Amniotic epithelial cell (primary cell): ENCODE measurements at places on chromosomes 6 and 20.

GRCh38 chr20:3461911-3462677 lies 8.7 kb upstream of the ATRN start:
- DNase-seq = peak; percentile 12

DNA sequence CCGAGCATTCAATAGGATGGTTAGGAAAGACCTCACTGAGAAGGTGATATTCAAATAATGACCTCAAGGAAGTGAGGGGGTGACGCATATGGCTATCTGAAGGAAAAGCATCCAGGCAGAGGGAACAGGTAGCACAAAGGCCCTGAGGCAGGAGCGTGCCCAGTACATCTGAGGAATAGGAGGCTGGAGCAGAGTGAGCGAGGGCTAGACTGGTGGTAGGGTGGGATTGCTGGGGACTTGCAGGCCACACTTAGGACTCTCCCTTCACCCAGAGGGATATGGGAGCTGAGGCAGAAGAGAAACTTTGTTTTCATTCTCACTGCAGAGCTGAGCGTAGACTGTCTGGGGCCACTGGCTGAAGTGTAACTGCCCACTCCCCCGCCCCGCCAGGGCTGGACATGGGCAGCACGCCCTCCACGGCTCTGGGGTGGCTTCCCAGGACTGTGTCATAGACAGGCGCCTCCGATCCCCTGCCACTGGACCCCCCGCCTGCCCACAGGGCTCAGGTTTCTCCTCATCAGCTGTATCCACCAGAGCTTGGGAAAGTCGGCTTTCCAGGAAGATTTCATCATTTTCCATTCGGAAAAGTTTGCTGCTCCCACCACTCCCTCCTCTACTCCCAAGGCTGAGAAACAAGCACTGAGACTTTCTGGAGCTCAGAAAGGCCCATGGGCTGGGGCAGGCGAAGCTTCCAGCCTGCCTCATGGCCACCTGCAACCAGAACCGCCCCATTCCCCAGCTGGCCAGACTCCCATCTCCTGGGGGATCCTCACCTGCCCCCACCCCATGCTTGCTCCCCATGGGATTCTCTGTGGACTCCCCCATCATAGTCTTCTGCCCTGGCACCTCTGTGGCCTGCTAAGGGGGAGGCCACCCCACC lies 142.6 kb downstream of the MRPL14 start:
- no peak for DNase-seq

- DNase-seq = no peak
These were observed 595 bp downstream of the REM1 start for GRCh38 chr20:31475472-31476293.

DNA sequence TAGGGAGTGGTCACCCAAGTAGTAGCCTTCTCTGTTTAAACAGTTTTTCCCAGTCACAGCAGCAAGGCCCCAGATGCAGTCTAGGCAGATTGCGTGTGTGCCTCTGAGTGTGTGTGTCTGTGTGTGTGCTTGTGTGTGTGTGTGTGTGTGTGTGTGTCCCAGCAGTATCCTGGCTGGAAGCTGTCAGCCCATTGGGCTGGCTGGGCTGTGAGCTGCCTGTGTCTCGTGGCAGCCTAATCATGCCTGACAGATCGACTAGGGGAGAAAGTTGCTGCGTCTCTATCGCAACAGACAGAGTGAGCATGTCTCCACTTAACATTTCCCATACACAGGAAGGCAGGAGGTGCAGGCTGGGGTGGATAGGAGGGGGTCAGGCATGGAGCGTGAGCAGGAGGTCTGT lies 42.9 kb upstream of the LRFN2 start:
- no peak for DNase-seq

GRCh38 chr6:2363211-2363610 lies 117.8 kb upstream of the GMDS start:
- no peak for DNase-seq

- DNase-seq = no peak
These were observed 36.3 kb downstream of the CLIC5 start for GRCh38 chr6:45979311-45979710.

GRCh38 chr6:4294636-4295035 lies 159.3 kb upstream of the ECI2 start:
- no peak for DNase-seq

DNA sequence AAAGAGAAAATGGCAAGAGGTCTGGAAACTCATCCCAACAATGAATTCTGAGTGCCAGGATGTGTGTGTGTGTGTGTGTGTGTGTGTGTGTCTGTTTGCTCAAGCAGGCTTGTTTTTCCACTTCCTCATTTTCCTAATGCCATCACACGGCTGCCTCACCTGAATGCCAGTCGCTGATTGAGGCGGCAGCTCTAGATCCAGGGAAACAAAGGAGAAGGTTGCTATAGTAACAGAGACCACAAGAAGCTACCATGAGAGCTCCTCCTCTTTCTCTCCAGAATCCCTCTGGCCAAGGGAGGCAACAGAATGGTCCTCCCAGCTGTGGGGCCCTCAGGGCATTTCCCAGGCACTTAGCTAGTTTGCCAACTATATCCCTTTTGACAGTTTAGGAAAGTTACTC lies 241.1 kb upstream of the TSHZ2 start:
- no peak for DNase-seq

DNA sequence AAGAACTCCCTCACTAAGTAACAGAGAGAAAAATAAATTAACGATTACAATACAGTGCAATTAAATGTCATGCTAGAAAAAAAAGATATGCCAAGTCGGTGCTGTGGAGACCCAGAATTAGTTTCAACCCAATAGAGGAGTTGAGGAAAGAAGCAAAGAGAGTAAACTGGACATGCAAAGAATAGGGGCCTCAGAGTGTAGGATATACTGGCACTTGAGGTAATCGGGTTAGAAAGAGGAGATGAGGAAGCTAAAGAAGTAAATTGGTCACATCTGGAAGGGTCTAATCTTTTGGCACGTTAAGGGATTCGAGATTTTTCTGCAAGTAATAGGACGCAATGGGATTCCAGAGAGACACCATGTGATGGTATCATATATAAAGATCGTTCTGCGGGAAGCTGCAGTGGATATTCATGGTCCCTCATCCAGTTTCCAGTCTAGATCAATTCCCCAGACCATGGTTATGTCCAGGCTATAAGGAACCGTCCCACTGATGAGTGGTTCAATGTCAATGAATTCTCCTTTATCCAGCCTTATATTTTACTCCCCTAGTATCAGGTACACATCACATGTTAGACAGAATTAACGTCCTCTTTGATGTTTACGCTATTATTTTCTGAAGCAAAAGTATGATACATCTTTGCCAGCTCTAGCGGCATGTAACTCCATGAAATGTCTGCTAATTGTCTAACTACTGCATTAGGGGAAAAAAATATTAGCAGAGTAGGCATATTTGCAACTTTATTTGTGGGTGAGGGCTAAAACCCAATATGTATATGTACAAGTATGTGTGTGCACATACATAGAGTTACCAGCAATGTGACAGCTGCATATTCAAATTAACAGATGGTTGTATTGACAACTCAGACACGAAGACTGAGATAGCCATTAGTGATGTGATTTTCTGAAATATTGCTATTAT lies 1.1 kb upstream of the TBC1D32 start:
- no peak for DNase-seq

- peak; percentile 77 for DNase-seq
These were observed 6.6 kb upstream of the SERPINB9 start for GRCh38 chr6:2909718-2910117.

- no peak for DNase-seq
These were observed 25.2 kb downstream of the GHRH start for GRCh38 chr20:37236462-37236861.

GRCh38 chr6:141587482-141588266 lies 545.1 kb upstream of the GJE1 start:
- DNase-seq = peak; percentile 89

DNA sequence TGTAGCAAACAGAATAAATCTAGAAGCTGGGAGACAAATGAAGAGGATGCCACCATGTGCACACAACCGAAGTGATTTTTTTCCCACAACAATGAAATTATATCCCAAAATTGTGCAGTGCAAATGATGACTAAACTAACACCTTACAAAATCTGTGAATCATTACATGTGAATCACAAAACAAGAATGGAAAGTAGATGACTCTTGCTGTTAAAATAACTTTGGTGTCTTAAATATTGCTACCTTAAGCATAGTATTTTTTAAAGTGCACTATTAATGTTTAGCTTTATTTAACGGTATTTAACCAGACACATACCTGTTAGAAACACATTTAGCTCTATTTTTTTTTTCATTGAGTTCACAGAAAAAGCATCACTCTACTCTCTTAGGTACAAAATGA lies 190.8 kb downstream of the TBC1D32 start:
- DNase-seq = no peak

GRCh38 chr6:18406955-18407749 lies 20.0 kb downstream of the RNF144B start:
- DNase-seq = no peak

DNA sequence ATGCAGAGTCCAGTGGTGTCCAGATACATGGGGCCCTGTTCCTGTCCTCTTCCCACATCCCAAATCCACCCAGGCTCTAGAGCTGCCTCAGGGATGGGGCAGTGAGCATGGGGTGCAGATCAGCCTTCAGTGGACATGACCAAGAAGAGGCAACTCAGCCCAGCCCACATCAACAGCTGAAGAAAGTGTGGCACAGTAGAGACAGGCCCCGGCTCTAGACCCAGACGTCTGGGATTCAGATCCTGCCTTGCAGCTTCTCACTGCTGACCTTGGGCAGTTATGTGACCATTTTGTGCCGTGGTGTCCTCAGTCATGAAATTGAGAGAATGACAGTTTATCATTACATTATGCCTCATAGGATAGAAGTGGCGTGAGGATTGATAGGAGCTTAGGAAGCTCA lies 54.6 kb upstream of the CST7 start:
- DNase-seq = no peak

- no peak for DNase-seq
These were observed 21.6 kb downstream of the GABBR1 start for GRCh38 chr6:29611426-29611825.

DNA sequence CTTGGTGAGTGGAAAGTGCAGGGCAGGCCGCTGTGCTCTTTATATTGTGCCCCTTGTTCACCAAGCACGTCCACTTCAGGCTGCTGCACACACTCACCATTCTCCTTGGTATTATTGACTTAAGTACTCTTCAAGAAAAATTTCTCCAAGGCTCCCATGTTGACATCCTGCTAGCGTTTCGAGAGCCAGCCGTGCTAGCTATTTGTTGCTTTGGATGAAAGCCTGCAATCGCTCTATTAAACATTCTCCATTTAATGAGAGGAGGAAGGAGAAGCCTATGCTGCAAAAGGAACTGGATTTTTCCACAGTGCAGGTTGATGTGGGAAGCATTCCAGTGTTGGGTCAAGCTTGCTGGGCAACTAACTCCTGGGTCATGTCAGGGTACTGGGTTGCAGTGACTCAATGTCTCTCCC lies 113.5 kb downstream of the CD83 start:
- DNase-seq = no peak

- DNase-seq = no peak
These were observed 538.5 kb downstream of the BMP2 start for GRCh38 chr20:7305976-7306375.

DNA sequence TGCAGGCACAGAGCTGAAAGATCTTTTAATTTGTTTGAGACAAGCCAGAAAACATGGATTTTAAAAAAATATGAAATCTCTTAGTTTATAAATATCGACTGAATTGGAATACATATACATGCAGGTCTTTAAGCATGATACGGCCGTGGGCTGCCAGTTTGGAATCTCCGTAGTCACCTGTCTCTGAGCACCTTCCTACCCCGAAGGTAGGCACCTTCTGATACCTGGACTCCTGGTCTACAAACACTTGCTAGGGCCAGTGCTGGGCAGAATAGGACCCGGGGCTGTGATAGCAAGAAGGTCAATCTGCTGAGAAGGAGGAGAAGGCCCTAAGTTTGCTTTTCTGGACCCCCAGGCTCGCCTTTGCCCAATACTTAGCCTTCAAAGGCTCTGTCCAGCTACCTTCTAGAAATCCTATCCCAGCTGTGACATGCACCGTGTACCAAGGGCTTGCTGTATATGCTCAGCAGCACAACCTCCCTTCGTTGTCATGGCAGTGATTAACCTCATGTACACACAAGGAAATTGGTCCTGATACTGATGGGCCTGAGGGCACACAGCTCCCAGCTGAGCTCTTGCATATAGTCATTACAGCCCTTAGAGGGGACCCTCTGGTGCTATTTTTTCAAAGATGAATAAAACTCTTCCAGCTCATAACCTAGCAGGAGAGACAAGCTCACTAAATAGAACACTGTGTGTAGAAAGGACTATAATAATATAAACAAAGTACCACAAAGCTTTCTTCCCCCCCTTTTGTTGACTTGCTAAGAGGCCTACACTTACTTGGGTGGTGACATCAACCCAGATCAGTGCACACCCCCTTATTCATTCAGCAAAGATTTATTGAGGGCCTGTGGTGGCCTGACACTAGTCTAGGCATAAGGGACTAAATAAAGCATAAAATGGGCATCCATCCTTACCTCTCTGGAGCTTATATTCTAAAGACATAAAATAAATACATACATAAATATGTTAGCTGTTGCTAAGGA lies 17.7 kb downstream of the SNPH start:
- no peak for DNase-seq

DNA sequence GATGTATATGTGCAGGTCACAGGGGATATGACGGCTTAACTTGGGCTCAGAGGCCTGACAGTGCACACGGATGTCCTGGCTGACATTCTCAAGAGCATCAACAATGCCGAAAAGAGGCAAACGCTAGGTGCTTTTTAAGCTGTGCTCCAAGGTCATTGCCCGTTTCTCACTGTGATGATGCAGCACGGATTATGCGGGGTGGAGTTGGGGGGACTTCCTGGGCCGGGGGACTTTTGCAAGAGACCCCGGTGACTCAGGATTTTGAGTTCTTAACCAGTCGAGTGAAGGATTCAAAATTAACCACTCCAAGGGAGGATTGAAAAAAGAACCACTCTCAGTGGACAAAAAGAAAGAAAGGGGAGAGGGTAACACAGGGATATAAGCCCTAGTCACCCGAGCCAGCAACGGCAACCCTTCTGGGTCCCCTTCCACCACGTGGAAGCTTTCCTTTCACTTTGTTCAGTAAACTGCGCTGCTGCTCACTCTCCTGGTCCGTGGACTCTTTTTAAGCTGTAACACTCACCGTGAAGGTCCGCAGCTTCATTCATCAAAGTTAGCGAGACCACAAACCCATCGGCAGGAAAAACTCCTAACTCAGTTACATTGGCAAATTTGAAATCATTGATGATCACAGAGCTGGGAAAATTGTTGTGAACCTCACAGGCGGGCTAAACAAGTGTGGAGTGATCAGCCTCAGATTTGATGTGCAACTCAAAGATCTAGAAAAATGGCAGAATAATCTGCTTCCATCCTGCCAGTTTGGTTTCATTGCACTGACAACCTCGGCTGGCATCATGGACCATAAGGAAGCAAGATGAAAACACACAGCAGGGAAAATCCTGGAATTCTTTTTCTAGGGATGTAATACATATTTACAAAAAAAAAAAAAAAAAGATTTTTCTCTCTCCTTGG lies 199.3 kb downstream of the ARID1B start:
- DNase-seq = no peak

GRCh38 chr6:169487579-169488436 lies 214.0 kb downstream of the WDR27 start:
- DNase-seq = peak; percentile 37

GRCh38 chr6:170003451-170004160 lies 252.2 kb downstream of the ERMARD start:
- no peak for DNase-seq
